ENCODE measurements at places on chromosomes 2 and 18. TPM values are rescaled to one million over a fixed set of nuclear protein-coding genes. Genes with fewer than 3 reads are reported as not detected.

Gene TTN
- 5.8 TPM for total RNA-seq

Gene CTIF
- total RNA-seq: 65.2 TPM

Gene EPAS1
- 156 TPM for total RNA-seq

DNA sequence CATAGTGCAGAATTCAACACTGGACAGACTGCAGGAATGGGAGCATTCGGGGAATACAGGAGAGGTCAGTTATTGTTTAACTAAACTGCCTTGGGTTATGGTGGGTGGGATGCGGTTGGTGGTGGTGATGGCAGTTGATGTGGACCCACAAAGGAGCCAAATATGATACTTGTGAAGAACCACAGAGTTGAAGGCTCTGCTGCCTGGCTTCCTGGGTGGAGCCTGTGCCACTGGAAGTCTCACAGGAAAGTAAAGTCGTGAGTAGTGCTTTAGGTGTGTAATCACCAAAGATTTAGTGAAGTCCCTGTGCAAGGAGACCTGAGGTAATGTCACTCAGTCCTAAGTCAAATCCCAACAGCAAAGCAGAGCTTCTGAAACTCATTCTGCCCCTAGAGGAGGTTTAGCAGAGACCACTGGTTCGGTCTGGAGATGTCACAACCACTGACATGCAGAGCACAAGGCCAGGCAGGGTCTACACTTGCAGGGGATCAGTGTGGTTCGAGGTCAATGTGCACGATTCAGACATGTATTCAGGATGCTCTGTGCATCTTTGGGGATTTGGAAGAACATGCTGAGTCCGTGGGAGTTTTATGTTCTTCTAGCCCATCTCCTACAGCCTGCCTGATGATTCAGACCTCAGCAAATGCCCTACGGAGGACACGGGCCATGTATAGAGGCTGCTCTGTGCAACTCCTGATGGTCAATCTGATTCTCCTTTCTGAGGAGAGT is 1150.9 kb downstream of the RPIA start:
- H3K36me3 ChIP-seq: no peaks in the 10 kb centered on the region

GRCh38 chr2:171018522-171018921 is 89.5 kb downstream of the GORASP2 start:
- H3K36me3 ChIP-seq: no peaks in the 10 kb centered on the region
- no peak for DNase-seq
- H3K4me3 ChIP-seq: no peak overlapping the region
- no peak overlapping the region for H3K27ac ChIP-seq

DNA sequence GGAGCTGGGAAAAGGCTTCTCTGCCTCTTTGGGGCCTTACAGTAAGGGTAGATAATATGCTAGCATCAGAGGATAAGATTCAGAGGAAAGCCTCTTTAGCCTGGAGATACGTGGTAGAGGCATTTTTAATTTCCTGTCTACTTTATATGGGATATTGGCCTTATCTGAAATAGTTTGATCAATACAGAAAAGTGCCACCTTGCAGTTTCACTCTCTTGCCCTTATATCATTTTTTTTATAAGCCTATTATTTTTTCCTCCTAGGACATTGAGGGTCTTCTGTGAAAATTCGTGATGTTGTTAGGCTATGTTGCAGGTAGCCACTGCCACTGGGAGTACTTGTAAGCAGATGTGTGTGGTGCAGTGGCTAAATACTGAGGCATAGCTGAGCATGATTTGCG is 40.1 kb upstream of the TOGARAM2 start:
- peaks cover 92% of the 10 kb centered on the region for H3K36me3 ChIP-seq
- no peak for DNase-seq
- H3K4me3 ChIP-seq: no peak overlapping the region
- no peaks in the 10 kb centered on the region for H3K4me1 ChIP-seq
- H3K27me3 ChIP-seq: no peaks in the 10 kb centered on the region

DNA sequence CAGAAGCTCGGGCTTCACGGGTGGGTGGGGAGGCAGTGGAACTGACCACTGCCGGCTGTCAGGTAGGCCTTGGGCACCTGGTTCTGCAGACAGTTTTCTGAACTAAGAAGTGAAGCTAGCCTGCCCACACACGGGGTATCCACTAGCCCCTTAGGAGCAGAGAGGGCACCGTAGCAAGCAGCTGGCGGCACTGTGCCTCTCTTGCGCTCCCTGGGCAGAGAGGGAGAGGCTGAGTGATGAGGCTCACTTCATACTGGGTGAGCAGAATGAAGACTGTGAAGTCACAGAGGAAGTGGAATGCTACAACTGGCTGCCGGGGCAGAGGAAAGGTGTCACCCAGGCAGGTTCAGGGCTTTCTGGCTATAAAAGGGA is 753 bp downstream of the ITPRIPL1 start:
- H3K27ac ChIP-seq: peak overlapping the region; percentile 60
- DNase-seq: no peak
- H3K36me3 ChIP-seq: no peaks in the 10 kb centered on the region
- H3K27me3 ChIP-seq: peaks cover 55% of the 10 kb centered on the region

GRCh38 chr2:217784996-217785543 is 217.7 kb downstream of the TNS1 start:
- peaks cover 16% of the 10 kb centered on the region for H3K4me1 ChIP-seq
- no peak overlapping the region for H3K4me3 ChIP-seq
- peaks cover 18% of the 10 kb centered on the region for H3K36me3 ChIP-seq
- H3K27ac ChIP-seq: no peak overlapping the region
- no peaks in the 10 kb centered on the region for H3K27me3 ChIP-seq

GRCh38 chr2:199979398-199979797 is 24.0 kb downstream of the MAIP1 start:
- no peaks in the 10 kb centered on the region for H3K36me3 ChIP-seq
- DNase-seq: no peak
- H3K27ac ChIP-seq: no peak overlapping the region
- no peak overlapping the region for H3K4me3 ChIP-seq
- H3K27me3 ChIP-seq: no peaks in the 10 kb centered on the region

GRCh38 chr18:10029711-10030110 is 115.9 kb downstream of the VAPA start:
- no peaks in the 10 kb centered on the region for H3K36me3 ChIP-seq
- H3K4me3 ChIP-seq: no peak overlapping the region
- no peak overlapping the region for H3K27ac ChIP-seq
- H3K4me1 ChIP-seq: peaks cover 16% of the 10 kb centered on the region
- H3K27me3 ChIP-seq: no peaks in the 10 kb centered on the region

DNA sequence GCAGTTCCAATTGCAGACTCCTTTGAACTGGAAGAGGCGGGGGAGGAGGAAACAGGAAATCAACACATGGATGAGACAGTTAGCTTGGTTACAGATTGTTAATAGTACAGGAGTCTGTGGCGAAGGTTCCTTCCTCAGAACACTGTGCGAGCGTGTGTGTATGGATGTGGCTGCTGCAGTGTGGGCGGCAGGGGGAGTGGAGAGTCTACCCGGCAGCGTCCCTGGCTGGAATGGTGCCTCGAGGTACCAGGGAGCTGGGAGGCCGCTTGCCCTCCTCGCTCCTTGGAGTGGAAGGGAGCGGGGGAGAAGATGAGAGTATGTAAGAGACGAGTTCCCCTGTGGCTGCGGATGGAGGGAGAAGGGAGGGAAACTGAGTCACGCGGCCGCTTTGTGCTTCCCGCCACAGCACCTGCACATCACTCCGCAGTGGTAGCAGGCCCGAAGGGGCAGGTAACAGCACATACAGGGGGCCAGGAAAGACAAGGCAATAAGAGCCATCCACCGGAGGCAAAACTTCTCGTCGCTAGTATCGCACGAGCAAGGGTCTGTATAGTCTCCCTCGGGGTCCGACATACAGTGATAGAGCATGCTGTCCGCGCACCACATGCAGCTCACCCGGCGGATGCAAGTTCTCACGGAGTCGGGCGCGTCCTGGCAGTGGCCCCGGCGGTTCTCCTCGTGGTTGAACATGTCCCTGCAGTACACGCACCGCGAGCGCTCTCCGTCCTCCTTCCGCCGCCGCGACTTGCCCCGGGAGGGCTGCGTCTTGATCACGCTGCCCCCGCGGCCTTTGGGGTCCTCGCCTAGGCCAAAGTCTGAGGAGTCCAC is 85.7 kb downstream of the ACTR2 start:
- peaks cover 64% of the 10 kb centered on the region for H3K36me3 ChIP-seq
- H3K4me1 ChIP-seq: peaks cover 40% of the 10 kb centered on the region
- no peaks in the 10 kb centered on the region for H3K27me3 ChIP-seq
- H3K27ac ChIP-seq: no peak overlapping the region
- no peak overlapping the region for H3K4me3 ChIP-seq

GRCh38 chr2:143948710-143949109 is 571.2 kb downstream of the ZEB2 start:
- H3K27ac ChIP-seq: no peak overlapping the region
- H3K36me3 ChIP-seq: peaks cover 6% of the 10 kb centered on the region
- H3K4me1 ChIP-seq: peaks cover 20% of the 10 kb centered on the region
- H3K4me3 ChIP-seq: no peak overlapping the region
- H3K27me3 ChIP-seq: no peaks in the 10 kb centered on the region
- DNase-seq: no peak

DNA sequence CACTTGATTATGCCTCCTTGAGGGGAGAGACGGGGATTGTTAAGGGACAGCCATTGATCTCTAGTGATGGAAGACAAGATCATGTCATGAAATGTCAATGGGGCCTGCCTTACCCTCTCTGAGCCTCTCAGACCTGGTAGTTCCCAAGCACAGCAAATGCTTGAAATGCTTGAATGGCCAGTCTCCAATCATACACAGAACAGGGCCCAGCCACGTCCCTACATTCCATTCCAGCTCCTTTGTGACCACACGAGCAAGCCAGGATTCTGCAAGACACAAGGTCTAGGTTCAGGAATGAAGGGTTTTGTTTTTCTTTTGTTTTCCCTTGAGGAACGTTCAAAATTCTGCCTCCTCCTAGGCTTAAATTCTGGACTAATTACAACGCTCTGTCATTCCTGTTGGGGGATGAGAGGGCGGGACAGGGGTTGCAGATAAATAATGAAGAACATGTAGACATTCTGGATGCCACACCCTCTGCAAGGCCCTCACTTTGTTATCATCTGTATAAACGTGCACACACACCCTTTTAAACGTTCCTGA is 98.1 kb upstream of the YPEL5 start:
- peaks cover 3% of the 10 kb centered on the region for H3K27me3 ChIP-seq
- H3K36me3 ChIP-seq: no peaks in the 10 kb centered on the region
- DNase-seq: no peak
- H3K4me3 ChIP-seq: no peak overlapping the region
- no peak overlapping the region for H3K27ac ChIP-seq

DNA sequence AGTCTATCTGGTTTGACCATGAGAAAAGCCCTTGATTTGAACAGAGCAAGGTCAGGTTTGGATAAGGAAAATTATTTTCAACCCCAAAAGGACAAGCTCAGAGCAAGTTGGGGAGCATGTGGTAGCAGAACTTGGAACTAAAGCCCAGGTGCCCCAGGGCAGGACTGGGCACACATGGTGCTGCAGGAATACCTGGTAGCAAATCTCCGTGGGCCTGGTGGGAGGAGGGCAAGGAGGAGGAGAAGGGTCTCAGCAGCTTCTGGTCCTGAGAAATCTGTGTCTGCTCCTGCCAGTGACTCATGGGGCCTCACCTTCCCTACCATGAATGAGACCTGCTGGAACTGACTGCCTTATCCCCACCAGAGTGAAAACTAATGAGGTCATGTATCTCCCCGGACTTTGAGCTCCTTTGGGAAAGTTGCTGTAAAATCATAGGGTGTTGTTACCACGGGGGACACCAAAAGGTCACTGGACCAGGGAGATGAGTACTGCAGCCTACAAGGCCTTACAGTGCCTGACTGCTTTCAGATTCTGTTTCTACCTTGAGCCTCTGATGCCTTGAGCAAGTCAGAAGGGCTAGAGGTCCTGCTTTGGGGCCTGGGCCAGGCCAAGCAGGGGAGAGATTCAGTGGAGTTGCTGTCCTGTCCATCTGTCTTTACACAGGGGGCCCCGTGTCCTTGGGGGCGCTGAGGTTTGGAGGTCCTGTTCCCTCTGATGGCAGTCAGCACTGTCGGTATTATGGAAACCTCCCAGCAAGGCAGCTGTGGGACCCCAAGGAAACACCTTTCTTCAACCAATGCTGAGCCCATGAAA is 304.0 kb downstream of the MYCN start:
- H3K36me3 ChIP-seq: no peaks in the 10 kb centered on the region
- DNase-seq: peak; percentile 57
- no peak overlapping the region for H3K4me3 ChIP-seq
- H3K27me3 ChIP-seq: no peaks in the 10 kb centered on the region
- H3K27ac ChIP-seq: no peak overlapping the region

GRCh38 chr2:171160956-171161740 is 455 bp upstream of the TLK1 start:
- H3K27me3 ChIP-seq: no peaks in the 10 kb centered on the region
- H3K4me3 ChIP-seq: peak overlapping the region; percentile 94
- peak overlapping the region; percentile 99 for H3K27ac ChIP-seq
- H3K36me3 ChIP-seq: no peaks in the 10 kb centered on the region

DNA sequence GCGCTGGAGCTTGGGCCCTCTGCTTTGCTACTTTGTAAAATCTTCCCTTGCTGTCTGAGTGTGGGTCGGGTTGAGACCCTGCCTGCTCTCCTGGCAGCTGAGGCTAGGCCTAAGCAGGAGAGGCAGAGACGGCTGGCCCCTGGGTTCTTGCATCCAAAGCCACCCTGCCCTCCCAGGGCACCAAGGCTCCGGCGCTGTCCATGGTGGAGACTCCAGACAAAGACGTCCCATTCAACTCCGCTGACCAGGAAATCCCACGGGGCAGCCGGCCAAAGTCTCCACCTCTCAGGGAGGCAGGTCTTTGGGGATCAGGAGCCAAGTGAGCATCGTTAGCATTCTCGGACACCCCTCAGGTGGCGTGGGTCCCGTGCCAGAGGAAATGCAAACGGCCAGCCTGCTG is 2.6 kb upstream of the PRLH start:
- H3K27me3 ChIP-seq: peaks cover 16% of the 10 kb centered on the region
- peaks cover 6% of the 10 kb centered on the region for H3K4me1 ChIP-seq
- no peak for DNase-seq
- H3K27ac ChIP-seq: no peak overlapping the region

DNA sequence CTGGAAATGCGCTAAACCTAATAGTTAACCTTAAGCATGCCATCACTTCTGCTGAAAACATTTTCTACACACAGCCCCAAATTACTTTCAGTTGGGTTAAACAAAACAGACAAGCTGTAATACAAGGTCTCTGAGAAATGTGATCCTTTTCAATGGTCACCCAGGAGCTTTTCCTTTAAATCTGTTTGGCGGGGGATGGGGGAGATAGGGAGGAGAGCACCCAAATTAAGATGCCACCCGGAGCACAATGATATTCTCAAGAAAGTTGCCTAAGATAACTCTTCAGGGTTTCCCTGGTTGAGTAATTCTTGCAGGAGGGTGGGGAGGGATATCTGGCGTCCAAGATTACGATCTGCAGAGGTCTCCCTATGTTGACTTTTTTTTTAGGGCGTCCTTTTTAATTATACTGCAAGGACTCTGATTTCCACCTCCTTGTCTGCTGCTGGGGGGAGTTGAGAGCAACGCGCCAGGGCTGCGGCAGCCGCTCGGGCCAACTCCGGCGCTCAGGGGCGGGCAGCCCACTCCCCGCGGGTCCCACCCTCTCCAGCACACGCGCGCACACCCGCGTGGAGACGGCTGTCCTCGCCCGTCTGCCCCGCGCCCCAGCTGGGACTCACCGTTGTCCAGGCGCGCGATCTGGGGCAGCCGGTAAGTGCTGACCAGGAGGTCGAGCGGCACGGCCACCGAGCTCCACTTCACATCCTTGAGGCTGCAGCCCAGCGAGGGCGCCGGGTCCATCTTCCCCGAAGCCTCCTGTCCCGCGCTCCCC is 807 bp downstream of the GAREM1 start:
- peaks cover 44% of the 10 kb centered on the region for H3K4me1 ChIP-seq
- DNase-seq: peak; percentile 80
- H3K27me3 ChIP-seq: no peaks in the 10 kb centered on the region
- peak overlapping the region; percentile 78 for H3K4me3 ChIP-seq
- H3K27ac ChIP-seq: peak overlapping the region; percentile 89

GRCh38 chr2:128978212-128978611 is 659.5 kb upstream of the HS6ST1 start:
- no peaks in the 10 kb centered on the region for H3K27me3 ChIP-seq
- H3K27ac ChIP-seq: no peak overlapping the region
- H3K4me3 ChIP-seq: no peak overlapping the region
- DNase-seq: no peak

Measured in stomach (tissue), 19 donors.